ENCODE measurements at places on chromosomes 3 and 15.

DNA sequence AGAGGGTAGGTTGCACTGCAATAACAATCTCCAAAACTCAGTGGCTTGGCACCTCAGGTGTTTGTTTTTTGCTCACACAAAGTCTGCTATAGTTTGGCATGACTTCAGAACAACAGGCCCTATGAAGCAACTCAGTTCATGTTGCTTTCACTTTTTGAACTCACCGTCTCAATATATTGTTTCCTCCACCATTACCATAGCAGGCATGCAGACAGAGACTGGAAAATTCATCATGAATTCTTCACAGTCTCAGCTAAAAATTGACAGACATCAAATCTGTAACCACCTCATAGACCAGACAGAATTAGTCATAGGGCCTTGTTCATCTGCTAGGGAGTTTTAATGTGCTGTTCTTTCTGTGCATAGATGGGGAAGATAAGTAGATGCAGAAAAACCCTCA, 161.4 kb upstream of the POU1F1 start:
- no peak for DNase-seq

DNA sequence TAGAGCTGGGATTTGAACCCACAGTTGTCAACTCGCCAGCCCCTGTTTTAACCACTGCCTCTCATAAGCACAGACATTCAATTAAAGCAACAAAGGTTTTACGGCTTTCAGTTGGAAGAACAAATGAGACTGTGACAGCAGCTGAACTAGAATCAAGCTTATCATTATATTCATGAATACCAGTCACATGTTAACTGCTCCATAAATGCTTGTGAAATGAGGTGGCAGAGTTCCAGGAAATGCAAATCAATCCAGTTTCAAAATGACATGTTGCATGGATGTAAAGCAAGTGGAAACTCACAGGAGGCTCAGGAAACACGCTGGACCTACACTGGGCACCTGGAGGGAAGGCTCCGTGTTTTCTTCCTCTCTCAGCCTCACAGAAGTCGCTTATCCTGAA, 3.9 kb downstream of the GP5 start:
- DNase-seq: peak; percentile 99

- no peak for DNase-seq
Observed at GRCh38 chr3:44896440-44896839, 22.0 kb downstream of the TGM4 start.

DNA sequence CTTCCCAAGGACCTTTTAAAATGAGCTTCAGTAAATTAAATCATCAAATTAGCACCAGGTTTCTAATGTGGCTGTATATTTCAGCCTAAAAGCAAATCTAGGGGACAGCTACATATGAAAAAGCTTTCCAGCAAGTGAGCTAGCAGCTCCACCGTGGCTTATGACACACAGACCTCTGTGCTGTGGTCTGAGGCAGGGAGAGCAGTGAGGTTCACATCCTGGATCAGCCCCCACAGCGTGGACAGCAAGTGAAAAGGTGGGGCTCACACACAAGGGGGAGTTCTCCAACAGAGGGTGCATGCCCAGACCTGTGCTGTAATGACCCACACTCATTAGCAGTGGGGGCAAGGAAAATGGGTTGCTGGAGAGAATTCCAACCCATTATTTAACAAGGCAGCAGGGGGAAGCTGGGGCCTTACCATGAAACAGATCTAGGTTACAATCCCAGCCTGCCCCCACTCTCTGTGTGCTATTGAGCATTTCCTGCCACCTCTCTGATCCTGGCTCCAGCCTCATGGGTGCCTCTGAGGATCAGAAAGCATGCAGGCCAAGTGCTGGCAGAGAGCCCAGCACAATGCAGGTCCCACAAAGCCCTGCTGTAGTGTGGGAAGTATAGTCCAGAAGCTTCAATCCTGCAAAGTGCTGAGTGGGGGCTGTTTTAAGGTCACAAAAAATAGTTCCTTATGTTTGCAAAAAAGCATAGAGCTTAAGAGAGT, 48.2 kb downstream of the RASGRF1 start:
- no peak for DNase-seq

DNA sequence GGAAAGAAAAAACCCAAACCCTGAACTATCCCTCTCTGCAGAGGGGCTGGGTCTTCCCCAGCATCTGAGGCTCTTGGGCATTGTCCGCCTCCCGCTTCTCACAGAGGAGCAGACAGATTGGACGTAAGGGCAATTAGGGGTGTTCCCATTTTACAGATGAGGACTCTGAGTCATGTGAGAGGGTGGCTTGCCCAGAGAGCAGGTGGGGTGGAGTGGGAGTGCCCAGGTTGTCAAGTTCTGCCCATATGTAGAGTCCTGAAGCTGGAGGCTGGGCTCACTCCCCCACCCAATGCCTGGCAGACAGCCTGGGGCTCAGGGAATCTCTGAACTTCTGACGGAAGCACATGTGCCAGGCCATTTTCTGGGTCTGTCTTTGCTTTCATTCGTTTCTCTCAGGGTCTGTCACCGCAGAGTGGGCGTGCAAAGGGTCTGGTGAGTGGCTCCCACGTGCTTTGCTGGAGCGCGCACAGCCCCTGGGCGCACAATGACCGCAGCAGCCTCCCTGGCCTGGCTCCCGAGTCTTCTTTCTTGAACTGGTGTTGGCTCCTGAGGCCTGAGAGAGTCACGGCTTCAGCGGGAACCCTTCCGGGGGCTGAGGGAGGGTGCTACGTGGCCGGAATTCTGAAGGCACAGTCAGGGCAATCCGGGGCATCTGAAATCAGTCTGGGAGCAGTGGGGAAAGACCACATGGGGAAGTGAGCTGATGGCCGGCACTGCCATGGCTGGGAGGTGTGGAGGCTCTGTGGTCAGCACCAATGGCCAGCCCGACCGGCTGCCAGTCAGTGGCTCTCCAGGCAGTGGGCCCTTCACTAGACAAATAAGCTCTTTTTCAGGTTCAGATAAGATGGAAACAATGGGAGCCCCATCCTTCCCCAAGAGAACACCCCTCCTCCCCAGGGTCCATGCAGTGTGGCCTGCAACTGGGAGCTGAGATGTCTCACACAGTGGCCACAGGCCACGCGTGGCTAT, 1.1 kb upstream of the TRPM1 start:
- no peak for DNase-seq

- DNase-seq: no peak
Observed at GRCh38 chr15:84649706-84650105, 4.4 kb downstream of the WDR73 start.

GRCh38 chr15:24919446-24919845, 35.3 kb upstream of the SNRPN start:
- DNase-seq: no peak

- DNase-seq: peak; percentile 48
Observed at GRCh38 chr15:55742498-55742926, 440 bp downstream of the PRTG start.

DNA sequence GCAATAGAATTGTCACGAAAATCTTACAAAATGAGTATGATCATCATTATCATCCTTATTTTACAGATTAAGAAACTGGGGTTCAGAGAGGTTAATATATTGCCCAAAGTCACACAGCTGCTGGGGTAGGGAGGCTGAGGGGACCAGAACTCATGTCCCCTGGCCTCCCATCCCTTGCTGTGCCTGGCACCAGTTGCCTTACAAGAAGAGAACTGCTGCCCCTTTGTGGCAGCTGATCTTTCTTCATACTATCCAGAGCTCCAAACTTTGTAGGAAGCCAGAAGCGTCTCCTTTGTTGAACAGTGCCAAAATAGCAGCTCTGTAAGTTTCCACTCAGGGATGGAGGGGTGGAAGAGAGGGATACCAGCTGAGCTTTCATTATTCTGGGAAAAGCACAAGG, 236.8 kb upstream of the TBC1D5 start:
- DNase-seq: no peak

DNA sequence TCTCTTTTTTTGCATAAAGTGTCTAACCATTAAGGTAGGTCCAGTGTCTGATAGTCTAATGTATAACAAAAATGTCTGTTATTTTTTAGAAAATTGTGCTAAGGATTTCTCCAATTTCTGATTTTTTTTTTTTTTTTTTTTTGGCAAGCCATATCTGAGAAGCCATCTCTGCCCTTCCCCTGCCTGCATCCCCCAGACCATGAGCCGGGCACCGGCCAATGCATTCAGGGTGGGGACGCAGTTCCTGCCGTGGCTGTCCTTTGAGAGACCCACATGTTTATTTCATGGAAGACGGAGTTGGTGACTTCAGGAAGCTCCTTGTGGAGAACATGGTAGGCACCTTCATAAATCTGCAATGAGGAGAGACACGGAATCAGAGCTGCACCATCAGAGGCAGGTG, 19.2 kb downstream of the ABTB1 start:
- no peak for DNase-seq

DNA sequence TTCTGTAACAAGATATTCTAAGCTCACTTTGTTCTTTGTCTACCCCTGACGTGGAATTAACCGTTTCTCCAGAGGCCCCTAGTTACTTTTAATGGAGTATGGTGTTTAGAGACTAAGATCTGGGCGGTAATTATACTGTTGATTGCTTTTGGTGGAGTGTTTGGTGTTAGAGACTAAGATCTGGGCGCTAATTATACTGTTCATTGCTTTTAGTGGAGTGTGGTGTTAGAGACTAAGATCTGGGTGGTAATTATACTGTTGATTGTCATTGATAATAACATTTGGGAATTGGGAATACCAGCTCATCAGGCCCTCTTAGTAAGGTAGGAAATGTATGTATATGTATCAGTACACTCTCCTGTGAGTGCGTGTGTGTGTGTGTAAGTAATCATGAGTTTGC, 66.6 kb downstream of the LMLN start:
- no peak for DNase-seq

- no peak for DNase-seq
Observed at GRCh38 chr3:184372296-184372821, 5.6 kb downstream of the THPO start.

DNA sequence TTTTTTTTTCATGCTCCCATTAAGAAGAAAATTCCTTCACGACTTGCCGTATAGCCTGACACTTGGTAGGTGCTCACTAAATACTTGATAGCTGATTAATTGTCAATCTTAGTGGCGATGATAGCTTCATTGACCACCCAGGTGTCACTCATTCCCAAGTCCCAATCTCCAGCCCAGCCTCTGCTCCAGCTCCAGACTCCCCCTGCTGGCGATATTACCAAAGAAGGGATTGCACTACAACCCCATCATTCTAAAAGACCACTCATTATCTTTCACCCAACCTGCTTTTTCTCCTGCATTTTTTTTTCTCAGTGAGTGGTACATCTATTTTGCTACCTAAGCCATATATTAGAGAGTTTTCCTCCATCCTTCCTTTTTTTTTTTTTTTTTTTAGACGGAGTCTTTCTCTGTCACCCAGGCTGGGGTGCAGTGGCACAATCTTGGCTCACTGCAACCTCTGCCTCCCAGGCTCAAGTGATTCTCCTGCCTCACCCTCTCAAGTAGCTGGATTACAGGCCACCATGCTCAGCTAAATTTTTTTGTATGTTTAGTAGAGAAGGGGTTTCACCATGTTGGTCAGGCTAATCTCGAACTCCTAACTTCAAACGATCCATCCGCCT, 19.5 kb upstream of the COMMD2 start:
- peak; percentile 50 for DNase-seq

DNA sequence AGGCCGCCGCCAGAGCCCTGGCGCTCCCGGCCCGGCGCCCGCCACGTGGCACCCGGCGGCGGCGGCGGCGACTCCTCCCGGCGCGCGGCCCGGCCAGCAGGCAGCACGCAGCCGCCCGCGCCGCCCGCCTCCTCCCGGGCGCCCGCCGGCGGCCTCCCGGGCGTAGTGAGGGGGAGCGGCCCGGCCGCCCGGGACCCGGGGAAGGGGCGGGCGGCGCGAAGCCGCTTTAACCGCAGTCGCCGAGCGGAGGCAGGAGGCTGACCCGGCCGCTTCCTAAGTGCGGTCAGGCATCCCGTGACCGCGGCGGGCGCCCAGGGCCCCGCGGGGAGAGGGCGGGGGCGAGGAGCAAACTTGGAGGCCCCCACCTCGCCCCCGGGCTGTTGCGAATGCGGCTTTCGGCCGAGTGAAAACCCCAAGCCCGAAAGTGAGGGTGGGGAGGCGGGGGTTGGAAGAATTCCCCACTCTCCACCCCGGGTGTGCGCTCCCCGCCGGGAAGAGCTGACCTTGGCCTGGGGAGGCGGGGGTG, 1.7 kb upstream of the HES1 start:
- peak; percentile 84 for DNase-seq

GRCh38 chr3:24199775-24200247, 254.7 kb downstream of the NR1D2 start:
- DNase-seq: no peak

DNA sequence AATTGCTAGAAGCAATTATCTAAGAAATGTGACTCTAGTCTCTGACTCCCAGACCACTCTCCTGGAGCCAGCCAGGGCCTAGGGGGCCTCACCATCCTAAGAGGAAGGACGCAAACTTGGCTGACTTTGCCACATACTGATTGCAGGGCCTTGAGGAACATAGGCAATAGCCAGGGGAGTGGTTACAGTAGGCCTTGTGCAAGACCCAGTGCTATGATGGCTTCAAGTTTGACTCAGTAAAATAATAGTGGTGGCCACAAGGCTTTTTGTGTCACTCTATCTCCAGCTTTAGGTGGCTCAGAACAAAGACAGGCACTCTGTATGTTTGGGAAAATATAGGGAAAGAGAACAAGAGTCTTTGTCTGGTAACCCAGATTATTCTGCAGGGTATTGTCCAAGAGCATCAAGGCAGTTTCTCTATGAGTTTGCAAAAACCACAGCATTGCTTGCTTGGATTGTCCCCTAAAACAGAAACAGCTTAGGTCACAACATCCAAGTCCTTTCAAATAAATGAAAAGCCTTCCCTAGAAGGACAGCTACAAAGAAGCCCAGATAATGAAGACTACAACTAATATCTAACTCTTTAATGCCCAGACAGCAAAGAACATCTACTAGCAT, 631.5 kb downstream of the PYDC2 start:
- no peak for DNase-seq

DNA sequence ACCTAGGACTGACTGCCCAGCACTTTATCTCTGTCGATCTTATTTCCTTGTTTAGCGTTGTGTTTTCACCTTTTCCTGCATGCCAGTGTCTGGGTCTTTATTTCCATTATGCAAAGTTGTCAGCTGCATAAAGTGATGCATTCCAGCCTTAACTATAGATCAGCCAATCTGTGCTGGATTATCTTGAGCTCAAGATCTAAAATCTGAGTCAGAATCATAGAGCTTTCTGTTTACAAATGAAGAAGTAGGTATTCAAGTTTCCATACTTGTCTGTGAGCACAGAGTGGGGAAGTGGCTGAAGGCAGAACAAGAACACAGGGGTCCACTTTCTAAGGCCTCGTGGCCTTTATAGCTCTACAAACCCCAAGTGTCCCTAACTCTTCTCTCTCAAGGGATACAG, 82.4 kb upstream of the PLCL2 start:
- DNase-seq: no peak

- DNase-seq: no peak
Observed at GRCh38 chr15:43529141-43529540, 11.7 kb downstream of the MAP1A start.

GRCh38 chr15:71599418-71600151, 210.8 kb upstream of the NR2E3 start:
- no peak for DNase-seq

- DNase-seq: no peak
Observed at GRCh38 chr3:176219970-176220369, 977.3 kb downstream of the TBL1XR1 start.

Measured in NCI-H2081 (cell line).